ENCODE measurements at places on chromosomes 12 and 14.
A peak's percentile ranks its signal among the peaks of the same experiment; 100 is the strongest.

GRCh38 chr12:57584690-57585089 is 6.3 kb upstream of the PIP4K2C start:
- DNase-seq: no peak

GRCh38 chr12:106037524-106038298 is 101.0 kb downstream of the NUAK1 start:
- no peak for DNase-seq

DNA sequence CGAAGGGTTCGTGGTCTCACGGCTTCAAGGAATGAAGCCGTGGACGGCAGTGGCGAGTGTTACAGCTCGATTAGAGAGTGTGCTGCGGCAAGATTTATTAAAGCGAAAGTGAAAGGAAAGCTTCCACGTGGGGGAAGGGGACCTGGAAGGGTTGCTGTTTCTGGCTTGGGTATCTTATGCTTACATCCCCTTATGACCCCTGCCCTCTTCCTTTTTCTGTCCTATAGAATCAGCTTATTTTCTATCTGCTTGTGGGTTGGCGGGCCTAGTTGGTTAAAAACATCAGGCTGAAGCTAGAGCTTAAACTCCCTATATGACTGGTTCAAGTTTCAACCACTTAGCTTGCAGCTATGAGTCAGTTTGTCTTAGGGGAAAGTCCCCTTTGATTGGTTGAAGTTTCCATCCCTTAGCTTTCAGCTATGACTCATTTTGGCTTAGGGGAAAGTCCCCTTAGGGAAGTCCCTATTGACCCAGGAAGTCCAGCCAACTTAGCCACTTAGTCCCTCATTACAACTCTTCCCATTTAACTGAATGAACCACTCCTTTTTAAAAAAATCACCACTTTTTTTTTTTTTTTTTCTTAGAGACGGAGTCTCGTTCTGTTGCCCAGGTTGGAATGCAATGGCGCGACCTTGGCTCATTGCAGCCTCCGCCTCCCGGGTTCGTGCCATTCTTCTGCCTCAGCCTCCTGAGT is 1494.7 kb upstream of the TMEM132C start:
- DNase-seq: no peak

DNA sequence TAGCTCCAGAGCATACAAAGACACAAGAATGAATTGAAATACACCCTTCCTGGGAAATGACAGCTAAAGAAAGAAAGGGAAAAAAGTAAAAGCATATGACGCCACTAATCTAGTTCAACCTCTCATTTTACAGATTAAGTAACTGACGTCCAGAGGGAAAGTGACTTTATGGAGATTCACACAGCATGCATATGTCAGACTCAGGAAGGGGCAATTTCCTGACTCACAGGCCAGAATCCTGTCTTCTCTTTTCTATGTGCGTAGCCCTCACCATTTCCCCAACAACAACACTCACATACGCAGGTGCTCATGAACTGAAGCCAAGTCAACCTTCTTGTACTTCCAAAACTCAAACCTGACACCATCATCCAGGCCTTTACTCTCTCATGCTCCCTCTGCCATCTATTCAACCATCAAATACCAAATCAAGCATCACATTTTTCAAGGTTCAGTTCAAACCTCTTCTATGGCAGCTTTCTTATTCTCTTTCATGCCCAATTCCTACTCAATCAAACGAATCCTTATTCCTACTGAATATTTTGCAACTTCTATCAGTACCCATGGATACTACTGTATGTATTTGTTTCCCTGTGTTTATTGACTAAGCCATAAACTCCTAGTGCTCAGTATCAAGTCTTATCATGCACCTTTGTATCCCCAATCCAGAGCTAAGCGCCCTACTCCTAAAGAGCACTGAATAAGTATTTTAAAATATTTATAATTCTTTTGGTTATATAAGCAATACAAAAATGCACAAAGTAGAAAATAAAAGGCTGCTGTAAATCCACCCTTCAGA is 52.8 kb downstream of the STXBP6 start:
- no peak for DNase-seq

GRCh38 chr12:44509471-44509870 is 366.6 kb downstream of the NELL2 start:
- no peak for DNase-seq

DNA sequence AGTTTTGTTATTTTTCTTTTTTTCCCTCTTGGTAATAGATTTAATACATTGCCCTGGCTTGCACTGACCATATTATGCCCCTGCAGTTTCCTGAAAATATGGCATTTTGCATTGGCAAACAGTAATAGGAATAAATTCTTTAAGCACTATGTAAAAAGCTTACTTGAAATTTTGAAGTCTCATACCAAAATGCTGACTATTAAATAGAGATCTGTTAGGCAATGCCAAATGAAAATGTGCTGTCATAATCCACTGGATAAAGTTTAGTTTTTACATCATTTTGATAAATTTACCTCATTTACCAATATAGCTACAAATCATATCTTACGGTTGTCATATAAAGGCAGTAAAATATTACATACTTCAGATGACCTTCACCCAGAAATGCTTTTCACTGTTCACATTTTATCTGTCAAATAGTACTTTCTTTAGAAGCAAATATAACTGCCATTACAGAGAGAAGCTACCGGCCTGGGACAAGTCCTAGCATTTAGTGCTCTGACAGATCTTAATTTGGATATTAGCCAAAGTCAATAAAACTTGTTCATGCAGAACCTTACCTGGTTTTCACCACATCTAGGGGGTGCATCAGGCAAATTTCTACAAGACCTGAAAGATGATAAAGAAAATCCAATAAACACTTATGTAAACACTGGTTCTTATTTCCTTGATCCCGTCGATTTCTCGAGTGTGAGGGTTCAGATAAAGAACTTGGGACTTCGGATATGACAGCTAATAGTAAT is 212.9 kb downstream of the PAX9 start:
- no peak for DNase-seq

GRCh38 chr12:48980953-48981756 is 3.0 kb downstream of the WNT1 start:
- peak; percentile 60 for DNase-seq

GRCh38 chr12:40224439-40225291 is at the start of gene LRRK2:
Gene LRRK2, plus strand, starts transcription at chr12:40224997. Its CDS starts 135 bp downstream, at chr12:40225132.
- no peak for DNase-seq

DNA sequence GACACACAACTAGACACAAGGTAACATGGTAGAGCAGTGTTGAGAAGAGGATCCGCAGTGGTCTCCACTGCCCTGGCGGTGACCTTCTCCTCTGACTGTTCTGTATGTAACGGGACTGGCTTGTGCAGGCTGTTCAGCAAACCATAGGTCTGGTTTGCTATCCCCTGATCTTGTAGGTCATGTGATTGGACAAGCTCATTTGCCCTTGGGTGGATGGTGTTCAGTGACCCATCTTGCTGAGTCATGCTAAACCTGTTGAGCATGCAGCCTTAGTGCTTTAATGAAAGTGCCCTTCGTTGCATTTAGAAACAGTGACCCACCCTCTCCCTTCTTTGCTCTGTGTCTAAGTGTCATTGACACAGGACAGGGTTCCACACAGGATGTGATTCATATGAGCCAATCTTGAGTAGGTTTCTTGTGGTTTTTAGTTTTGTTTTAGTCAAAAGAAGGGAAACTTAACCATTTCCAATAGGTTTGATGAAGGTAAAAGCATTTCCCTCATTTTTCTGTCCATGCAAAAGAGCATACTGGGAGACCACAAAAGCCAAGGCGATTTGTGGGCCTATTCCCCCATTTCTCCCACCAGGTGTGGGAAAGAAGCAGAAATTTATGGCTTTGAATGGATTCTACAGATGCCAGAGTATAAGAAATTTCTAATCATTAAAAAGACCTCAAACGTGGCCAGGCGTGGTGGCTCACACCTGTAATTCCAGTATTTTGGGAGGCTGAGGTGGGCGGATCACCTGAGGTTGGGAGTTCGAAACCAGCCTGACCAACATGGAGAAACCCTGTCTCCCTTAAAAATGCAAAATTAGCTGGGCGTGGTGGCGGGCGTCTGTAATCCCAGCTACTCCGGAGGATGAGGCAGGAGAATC is 32.6 kb upstream of the HIF1A start:
- DNase-seq: peak; percentile 10

DNA sequence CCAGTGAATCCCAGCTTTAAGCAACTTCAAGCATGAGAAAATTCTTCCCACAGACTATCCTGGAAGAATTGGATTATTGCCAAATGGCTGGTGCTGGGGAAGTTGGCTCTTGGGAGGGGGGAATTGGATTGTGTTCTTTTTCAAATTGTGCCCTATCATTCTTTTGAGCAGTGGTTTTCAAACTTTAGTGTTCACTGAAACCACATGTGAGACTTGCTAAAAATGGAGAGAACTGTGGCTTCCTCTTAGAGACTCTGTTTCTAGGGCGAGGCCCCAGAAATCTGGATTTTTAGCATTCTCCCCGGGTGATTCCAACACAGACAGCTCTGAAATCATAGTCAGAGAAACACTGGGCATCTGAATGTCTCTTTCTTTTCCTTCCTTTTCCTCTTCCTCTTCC is 14.3 kb upstream of the OTUB2 start:
- no peak for DNase-seq

- DNase-seq: no peak
Observed at GRCh38 chr12:29609431-29610215, 112.1 kb upstream of the OVCH1 start.

DNA sequence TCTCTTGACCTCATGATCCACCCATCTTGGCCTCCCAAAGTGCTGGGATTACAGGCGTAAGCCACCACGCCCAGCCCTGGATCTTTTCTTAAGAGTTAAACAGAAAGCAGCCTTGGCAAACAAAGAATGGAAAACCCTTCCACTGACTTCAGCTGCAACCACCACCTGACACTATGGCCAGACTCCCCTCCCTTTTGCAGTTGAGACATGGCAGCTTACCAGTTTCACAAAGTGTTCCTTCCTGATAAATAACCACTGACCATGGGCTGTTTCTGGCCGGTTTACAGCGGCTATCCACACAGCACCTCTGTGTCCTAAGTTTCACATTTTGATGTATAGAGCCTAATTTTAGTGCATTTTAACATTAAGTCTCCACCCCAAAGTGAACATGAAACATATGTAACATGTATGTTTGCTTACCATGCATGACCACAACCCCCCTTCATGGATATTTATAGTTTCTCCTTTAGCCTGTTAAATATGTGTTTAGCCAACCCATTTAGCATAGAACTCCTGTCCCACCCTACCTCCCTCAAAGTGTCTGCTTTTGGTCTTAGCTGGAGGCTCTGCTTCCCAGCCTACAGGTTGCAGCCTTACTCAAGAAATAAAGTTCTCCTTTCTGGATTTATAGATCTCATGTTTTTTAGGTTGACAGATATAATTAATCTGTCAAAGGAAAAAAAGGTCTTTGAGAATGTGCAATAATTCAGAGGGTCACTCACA is 32.7 kb upstream of the RAB21 start:
- DNase-seq: no peak

DNA sequence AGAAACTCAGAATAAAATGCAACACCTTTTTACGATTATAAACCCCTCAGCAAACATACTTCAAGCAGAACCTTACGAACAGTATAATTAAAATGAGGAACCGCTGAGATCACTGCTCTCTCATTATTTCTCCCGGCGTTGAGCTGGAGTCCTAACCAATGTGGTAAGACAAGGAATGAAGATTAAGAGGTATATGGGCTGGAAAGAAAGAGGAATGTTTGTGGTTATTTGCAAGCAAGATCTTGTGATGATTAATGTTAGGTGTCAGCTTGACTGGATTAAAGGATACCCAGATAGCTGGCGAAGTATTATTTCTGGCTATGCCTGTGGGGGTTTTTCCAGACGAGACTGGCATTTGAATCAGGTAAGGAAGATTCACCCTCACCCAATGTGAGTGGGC is 10.3 kb upstream of the ZNF84 start:
- no peak for DNase-seq

GRCh38 chr14:68791902-68792677 is 777 bp downstream of the ZFP36L1 start:
- peak; percentile 42 for DNase-seq

GRCh38 chr14:32666308-32666707 is 272.4 kb upstream of the NPAS3 start:
- no peak for DNase-seq

- DNase-seq: no peak
Observed at GRCh38 chr12:26346736-26347135, 151.4 kb downstream of the SSPN start.

DNA sequence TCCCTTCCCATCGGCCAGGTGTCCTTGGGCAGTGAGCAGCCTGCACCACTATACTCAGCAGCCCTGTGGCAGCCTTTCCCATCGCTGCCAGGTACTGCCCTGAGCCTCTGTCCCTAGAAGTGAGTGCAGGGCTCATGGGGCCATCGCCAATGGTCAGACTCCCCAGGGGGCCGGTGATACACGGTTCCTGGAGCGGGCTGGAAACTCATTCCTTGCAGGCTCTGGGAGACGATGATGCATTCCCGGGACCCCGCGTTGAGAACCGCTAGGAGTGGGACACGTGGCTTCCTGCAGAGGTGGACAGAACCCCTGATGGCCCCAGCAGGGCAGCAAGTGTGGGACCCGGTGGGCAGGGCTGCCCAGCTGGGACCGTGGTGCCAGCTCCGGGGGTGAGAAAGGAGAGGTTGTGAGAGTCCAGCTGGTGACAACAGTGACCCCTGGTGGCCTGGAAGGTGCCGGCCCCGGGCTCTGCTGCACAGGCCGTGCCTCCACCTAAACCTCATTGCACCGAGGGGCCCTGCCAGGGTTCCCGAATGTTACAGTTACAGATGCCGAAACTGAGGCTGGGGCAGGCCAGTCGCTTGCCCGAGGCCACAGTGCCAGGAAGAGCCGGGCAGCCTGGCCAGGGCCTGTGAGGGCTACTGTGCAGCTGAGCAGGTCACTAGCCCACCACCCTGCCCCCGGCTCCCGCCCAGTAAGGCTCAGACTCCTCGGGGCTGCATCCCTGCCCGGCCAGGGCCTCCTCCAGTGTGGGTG is 33.8 kb downstream of the FBRSL1 start:
- DNase-seq: no peak

- DNase-seq: peak; percentile 2
Observed at GRCh38 chr12:43444940-43445564, 107.0 kb downstream of the ADAMTS20 start.

- DNase-seq: no peak
Observed at GRCh38 chr14:54890788-54891187, 11.8 kb downstream of the GCH1 start.

DNA sequence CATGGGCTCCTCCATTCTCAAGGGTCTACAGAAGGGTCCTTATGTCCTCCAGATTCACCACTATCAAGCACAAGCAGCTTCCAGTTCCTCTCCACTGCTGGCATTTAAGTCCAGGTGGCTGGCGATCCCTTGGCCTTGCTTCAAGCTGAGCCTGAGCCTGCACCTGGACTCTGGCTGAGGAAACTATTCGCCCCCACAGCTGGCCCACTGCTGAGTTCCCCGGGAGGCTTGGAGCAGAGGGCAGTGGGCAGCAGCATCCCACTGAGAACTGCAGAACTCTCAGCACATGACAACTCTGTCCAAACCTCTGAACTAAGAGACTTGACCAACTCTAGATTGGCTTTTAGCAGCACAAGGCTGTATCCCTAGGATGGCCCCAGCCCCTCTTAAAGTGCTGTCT is 11.3 kb upstream of the RABGGTA start:
- DNase-seq: no peak

DNA sequence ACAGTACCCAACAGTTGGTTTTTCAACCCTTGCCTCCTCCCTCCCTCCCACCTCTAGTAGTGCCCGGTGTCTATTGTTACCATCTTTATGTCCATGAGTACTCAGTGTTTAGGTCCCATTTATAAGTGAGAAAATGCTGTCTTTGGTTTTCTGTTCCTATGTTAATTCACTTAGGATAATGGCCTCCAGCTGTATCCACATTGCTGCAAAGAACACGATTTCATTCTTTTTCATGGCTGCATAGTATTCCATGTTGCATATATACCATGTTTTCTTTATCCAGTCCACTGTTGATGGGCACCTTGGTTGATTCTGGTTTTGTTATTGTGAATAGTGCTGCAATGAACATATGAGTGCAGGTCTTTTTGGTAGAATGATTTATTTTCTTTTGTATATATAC is 631.3 kb downstream of the MED13L start:
- no peak for DNase-seq
